ENCODE measurements at places on chromosomes 12 and 14.

- no peak for DNase-seq
Measured at GRCh38 chr14:50085570-50086320, 30.6 kb downstream of the VCPKMT start.

GRCh38 chr12:100481021-100481420 lies 7.4 kb downstream of the NR1H4 start:
- no peak for DNase-seq

DNA sequence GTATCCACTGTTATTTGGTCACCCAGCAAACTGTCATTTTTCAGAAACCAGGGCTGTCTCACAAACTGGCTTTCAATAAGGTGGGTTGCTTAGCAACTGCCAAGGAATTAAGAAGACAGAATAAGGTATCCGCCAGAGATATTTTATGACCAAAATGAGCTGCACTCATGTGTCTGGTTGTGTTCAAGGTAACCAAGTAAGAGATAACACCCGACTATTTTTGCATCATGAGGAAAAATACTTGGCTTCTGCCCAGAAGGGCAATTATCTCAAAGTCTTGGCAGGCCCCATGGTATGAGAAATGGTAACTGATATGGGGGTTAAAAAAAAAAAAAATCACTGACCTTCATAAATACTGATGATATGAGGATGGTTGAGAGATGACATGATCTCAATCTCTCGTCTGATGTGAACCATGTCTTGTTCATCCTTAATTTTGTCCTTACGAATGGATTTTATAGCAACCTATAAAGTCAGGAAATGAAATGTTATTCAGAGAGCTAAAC lies 32.6 kb downstream of the NUAK1 start:
- no peak for DNase-seq

- no peak for DNase-seq
Measured at GRCh38 chr12:1591543-1591942, 2.8 kb downstream of the FBXL14 start.

GRCh38 chr12:122489038-122489437 lies 11.7 kb downstream of the ZCCHC8 start:
- no peak for DNase-seq

GRCh38 chr12:56634837-56635791 lies 5.0 kb upstream of the BAZ2A start:
- DNase-seq, result peak; percentile 42

DNA sequence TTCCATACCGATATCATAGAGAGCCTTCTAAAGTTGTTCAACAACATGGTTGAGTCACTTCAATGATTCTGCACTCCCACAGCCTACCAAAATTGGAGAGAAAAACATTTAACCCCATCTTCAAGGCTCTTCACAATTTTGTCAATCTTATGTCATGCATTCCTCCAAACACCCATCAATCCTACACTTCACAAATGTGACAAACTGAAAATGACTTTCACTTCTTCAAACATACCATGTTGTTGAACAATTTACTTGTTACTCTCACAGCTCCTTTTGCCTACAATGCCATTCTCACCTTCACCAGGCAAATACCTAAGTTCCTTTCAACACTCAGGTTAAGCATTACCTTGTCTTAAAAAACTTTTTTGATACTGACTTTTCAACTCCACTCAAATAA lies 88.0 kb downstream of the OSBPL8 start:
- DNase-seq, result no peak

GRCh38 chr12:91274916-91275315 lies 92.3 kb upstream of the DCN start:
- DNase-seq, result no peak

DNA sequence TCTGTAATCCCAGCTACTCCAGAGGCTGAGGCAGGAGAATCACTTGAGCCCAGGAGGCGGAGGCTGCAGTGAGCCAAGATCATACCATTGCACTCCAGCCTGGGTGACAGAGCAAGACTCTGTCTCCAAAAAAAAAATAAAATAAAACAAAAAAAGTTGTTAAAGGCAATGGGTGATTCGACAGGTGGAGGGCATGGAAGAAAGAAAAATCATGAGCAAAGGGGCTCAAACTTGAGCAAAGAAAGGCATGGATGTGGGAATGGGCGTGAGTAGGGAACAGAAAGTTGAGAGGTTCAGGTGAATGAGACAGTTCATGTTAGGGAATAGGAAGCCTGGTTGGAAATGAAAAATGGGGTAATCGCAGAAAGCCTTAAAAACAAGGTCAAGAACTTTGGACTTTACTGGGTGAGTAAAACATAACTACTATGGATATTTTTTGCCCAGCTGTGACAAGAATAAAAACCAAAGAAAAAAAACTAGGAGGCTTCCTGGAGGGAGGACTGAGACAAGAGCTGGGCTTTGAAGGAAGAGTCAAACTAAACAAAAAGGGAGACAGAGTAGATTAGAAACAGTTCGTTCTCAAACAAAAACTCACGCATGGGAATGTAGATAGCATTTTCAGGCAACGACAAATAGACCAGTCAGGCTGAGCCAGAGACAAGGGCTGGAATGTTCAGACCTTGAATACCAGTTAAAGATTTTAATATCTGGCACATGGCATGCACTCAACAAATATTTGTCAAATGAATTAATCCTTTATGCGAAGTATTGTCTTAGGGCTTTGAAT lies 18.8 kb downstream of the PYM1 start:
- no peak for DNase-seq

DNA sequence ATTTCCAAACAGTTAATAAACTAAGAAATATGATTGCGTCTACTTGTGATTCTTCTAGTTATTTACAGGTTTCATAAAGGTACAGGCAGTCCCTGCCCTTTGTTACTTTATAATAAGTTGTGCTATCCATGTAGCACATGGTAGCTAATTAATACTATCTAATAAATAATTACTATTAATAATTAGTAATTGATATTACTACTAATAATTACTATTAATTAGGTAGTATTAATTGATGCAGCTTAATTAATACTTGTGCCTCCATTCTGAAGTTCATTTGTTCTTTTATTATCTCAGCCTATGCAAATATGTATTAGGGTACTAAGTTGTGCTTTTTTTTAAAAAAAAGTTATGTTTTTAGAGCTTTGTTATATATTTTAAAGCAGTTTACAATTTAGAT lies 92.3 kb upstream of the TRHDE start:
- no peak for DNase-seq

DNA sequence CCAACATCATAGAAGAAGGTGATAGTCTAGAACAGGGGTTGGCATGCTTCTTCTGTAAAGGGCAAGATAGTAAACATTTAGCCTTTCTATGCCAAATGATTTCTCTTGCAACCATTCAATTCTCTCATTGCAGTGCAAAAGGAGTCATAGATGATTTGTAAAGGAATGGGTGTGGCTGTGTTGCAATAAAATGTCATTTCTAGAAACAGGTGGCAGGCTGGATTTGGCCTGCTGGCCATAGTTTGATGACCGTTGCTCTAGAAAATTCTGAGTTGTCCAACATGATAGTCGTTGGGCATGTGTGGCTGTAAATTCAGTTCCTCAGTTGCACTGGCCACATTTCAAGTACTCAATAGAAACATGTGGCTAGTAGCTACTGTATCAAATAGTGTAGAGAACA lies 21.7 kb downstream of the SMCO2 start:
- no peak for DNase-seq

DNA sequence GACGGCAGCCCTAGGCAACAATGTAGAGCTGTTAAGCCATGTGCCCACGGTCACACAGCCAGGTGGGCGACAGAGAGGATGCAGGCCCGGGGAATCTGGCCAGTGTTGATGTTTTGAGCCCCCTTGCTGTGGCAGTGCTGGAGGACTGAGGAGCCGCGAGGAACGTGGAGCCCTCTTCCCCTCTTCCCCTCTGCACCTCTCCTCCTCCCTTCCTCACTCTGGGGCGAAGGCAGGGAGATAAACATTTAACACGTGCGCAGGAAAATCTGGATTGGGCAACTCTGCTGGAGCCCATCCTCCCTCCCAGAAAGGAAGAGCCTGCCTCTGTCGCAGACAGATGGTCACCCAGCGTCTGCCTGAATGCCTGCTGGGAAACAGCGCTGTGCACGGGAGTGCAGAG lies 376.8 kb downstream of the FUT8 start:
- DNase-seq, result no peak

GRCh38 chr12:43982544-43982943 lies 146.7 kb downstream of the TMEM117 start:
- no peak for DNase-seq

DNA sequence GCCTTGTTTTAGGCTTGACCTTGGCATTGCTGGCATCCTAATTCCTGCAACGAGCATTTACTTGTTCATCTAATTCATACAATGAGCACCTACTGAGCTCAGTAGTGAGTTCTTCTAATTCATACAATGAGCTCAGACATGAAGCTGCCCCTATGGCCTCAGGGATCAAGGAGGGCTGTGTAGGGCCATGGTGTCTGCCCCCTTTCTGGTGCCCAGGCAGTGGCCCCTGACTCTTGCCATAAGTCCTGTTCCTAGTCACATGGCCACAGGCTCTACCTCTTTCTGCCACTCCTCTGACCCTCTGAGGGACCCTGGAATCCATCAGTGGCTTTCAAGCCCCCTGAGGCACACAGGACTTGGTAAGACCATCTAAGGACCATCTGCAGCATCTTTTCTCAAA lies 148.8 kb downstream of the ZFP36L1 start:
- no peak for DNase-seq

DNA sequence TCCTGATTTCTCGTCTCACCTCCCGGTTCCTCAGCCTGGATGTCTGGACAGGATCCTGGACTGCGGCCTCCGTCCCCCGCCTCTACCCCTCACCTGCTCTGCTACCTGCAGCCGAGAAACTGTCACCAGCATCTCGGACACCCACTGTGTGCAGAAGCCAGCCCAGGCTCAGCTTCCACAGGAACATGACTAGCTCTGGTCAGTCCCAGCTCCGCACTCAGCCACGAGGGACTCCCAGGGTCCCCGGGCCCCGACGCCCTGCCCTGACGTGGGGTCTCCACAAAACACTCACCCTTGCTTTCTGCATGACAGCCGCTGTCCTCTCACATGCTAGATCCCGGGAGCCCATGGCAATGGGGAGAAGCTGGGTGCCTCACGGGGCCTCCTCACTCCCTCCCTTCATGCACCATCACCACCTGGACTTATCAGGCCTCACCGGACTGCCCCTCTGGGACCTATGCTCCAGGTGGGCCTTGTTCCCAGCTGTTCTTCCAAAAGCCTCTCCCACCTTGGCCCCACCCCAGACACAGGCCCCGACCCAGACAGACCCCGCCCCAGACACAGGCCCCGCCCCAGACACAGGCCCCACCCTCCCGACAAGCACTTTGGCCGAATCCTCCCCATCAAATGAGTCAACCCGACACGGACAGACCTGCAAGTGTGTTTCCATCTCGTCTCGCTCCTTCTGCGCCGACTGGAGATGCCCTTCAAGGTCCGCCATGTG lies 26.9 kb upstream of the ANKLE2 start:
- DNase-seq, result no peak

DNA sequence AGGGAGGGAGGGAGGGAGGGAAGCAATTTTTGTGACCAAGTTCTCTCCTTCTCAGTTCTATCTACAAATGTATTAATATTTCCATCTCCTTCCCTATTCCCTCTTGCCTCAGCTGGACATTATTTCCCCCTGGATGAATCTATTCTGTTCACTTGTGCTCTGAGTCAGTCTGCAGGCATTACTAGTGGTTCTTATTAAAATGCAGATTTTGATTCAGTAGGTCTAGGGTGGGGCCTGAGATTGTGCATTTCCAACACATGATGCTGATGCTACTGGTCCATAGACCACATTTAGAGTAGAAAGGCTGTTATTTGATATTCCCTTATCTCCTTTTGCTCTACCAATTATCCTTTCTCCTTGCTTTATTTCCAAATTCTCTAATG lies 40.1 kb upstream of the YAF2 start:
- no peak for DNase-seq

DNA sequence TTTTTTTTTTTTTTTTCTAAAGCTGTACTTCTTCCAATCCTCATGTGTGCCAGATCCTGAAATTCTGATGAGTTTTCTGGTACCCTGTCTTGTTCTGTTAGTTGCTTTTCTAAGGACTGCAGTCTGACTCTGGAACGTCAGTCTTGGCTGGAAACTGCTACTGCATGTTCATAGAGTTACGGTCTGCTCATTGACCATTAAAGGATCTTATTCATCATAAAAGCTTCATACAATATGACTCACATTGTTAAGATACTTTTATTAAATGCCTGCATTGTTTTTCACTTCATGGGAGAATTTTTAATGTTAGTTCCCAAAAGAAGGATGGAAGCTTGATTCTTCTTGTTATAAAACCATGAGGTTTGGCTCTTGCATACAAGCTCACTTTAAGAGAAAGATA lies 233.6 kb downstream of the SYT10 start:
- DNase-seq, result no peak

DNA sequence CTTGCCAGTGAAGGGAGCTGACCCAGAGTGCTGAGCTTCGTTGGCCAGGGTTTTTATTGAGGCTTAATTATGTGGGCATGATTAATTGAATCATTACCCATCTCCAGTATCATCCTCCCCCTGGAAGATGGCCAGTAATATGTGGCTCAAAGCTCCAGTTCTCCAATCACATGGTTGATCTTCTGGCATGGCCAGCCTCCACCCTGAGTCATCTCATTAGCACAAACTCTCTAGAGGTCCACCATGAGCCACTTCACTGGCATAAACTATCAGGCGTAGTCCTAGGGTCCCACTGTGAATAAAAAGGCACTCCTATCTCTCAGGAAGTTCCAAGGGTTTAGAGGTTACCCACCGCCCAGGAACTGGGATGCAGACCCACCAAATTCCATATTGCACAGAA lies 135.0 kb downstream of the ANO6 start:
- DNase-seq, result no peak

DNA sequence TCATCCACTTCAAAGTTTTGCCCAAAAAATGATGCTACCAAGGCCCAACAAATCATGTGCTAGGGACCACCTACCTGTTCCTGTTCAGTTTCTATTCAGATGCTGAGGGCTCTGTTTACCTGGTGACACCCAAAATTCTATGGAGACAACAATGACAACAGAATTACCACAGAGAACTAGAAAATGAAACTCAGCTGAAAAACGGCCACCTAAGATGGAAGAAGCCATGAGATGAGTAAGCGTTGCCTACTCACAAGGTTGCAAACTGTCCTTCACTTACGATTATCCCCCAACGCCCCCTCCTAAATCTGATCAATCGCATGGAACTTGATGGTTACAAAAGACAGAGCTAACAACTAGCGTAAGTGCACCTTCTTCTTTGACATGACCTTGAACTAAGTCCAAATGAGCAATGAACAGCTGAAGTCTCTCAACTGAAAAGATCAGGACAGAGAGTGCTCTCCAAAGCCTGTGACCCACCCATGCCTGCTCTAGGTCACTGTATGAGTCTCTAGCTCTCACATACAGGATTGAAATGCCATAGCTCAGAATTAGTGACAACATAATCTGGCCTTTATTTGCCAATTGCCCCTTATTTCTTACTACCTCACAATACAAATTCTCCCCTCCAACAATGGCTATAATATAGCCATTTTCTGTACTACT lies at the start of gene RNASE11:
RNASE11 (minus strand) TSS at position 513 of the 666 bp plus-strand sequence.
- DNase-seq, result no peak

DNA sequence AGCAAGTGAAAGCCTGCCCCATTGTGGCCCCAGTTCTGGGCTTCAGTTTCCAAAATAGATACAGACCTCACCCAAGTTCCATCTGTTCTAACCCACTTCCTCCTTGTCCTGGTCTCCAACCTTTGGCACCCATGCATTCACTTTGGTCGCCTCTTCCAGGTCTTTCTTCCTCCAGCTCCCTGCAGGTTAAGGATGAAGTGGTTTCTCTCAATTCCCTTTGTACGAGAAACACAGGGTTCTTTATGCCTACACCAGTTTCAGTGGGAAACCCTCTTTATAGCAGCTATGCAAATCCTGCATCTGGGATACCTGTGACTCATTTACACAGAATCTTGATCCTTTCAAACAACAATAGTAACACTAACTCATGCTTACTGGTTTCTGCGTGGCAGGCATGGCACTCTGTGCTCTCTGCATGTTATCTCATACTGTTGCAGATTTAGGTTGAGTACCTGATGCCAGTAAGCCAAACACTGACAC lies 110.6 kb upstream of the AMIGO2 start:
- DNase-seq, result no peak
